ENCODE measurements at places on chromosomes 13 and 19. TPM values are rescaled to one million over a fixed set of nuclear protein-coding genes. Genes with fewer than 3 reads are reported as not detected.

GRCh38 chr19:46678110-46678732 is 17.2 kb upstream of the DACT3 start:
- DNase-seq: peak; percentile 35

Gene OSCAR
- total RNA-seq: not detected

- DNase-seq: no peak
Observed at GRCh38 chr13:30985637-30986205, 53.3 kb downstream of the TEX26 start.

DNA sequence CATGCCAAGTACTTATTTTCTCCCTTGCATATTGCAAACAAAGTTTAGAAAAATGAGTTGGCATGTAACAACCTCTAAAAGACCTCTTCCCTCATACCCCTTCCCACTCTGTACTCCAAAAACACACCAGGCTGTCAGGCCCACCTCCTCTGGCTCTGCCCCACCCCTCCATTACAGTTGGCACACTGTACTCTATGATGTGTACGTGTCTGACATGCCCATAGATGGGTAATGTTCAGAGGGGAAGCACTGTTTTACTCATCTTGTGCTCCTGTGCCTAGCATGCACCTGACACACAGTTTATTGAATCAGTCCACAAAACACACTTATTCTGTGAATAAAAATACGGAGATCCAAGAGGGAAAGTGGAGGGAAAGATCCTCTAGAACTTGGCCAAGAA is 45.6 kb downstream of the SERPINE3 start:
- DNase-seq: no peak

Gene CGB2
- not detected for total RNA-seq

Gene PKN1
- total RNA-seq: 27.4 TPM

Gene FPR1
- total RNA-seq: 2.5 TPM

Gene ZNF829
- total RNA-seq: 2.0 TPM

Gene SELENOV
- total RNA-seq: not detected

GRCh38 chr19:17677002-17677401 is 11.2 kb downstream of the UNC13A start:
- DNase-seq: no peak

GRCh38 chr13:67736646-67737420 is 506.7 kb upstream of the PCDH9 start:
- DNase-seq: no peak

Gene RDH8
- total RNA-seq: not detected

Gene TIMM50
- total RNA-seq: 25.4 TPM

Gene TUBB4A
- total RNA-seq: not detected

GRCh38 chr19:3543150-3544057 is 4.4 kb downstream of the TEKTIP1 start:
- no peak for DNase-seq

DNA sequence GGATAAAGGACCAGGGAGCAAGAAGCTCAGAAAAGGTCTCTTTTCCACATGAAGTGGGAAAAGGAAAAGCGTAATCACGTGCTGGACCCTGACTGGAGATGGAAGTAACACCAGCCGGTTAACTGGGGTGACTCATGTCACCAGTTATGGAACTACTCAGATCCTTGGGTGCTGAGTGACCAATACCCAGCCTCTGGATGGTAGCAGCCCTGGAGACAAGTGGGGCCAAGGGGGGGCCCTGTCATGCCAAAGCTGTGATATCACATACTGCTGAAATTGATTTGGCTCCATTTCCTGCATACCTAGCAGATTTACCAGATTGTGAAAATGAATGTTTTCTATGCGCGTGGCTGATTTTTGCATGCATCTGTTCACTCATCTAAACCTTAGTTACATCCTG is 158.9 kb downstream of the ZIC5 start:
- no peak for DNase-seq

DNA sequence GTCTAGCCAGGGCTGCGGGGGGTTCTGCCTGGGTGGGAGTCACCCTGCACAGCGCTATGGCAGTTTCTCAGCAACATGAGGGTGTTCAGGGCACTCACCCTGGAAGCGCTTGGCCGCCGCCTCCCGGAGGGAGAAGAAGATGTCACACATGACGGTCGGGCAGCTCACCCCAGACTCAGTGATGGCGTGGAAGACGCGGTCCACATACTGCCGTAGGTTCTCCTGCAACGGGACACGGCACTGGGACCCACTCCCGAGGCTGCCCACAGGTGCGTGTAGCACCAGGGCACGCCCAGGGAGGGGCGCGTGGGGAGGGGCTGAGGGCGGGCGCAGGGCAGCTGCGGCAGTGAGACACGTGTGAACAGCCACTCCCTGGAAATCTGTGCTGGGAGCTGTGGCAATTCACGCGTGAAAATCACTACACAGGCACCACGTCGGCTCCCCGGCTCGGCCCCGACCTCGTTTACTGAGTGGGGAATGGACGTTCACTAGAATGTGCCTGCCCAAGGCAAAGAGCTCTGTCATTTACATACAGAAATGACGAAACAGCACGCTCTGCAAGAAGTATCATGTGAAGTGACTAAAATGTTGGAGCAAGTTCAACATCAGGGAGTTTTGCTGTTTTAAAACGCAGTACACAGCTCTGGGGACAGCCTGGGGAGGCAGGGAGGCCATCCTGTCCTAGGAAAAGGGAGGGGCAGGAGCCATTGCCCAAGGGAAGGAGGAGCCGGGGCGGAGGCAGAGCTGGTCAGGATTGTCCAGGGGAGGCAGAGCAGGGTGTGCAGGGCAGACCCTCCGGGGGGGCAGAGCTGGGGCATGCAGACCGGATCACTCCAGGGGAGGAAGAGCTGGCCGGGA is 41.5 kb upstream of the C13orf46 start:
- no peak for DNase-seq

DNA sequence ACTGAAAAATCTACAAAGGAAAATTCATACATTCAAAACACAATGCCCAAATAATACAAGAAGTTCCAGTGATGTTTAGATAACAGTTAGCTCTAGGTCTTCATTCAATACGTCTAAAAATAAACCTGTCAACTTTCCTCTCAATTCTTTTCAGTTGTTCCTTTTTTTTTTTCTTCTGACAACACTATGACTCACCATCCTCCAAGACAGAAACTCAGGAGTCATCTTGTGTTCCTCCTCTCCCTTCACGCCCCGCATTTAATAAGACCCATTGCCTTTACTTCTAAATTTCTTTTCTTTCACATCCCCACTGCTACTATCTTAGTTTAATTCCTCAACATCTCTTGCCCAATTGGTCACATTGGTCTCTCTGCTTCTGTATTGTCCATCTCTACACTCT is 759.9 kb downstream of the GPC5 start:
- DNase-seq: no peak

Gene PLD3
- total RNA-seq: 176 TPM

DNA sequence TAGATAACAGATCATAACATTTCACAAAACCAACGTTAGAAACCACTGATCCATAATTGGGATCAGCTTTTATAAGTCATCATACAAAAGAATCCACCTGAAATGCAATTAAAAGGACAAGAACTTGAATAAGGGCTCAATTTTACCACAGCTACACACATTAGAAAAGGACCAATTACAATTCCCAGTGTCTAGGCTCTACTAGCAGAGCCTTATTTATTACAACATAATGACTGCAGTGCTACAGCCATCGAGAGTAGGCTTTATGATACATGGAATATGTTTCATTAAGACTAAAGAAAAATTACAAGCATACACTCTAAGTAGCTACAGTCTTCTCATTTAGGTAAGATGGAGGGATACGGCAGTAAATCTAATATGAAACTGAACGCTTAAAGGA is 2.9 kb downstream of the RBM26 start:
- no peak for DNase-seq

DNA sequence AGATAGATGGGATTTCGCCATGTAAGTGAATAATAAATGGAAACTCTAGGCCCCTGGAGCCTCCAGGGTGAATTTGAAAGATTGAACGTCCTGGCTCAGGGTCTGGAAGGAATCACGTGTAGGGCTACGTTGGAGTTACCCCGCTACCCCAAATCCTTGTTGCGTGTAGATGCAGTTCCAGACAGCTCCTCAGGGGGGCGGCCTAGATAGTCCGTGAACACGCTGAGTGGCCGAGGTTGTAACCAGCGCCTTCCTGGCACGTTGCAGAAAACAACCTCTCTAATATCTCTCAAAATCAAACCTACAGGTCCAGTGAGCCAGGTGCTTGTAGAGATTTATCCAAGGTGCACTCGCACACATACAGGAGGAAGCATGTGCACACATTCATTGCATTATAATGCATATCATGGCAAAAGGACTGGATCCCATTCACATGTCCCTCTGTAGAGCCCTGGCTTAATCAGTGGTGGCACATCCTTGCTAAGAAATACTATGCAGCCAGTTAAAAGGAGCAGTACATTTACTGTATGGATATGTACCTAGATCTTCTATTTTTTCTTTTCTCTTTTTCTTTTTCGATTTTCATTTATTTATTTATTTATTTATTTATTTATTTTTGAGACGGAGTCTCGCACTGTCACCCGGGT is 2.5 kb upstream of the KEAP1 start:
- DNase-seq: peak; percentile 82

GRCh38 chr13:31433207-31433606 is 233.4 kb downstream of the B3GLCT start:
- no peak for DNase-seq

- DNase-seq: no peak
Observed at GRCh38 chr19:4504891-4505569, 13.3 kb downstream of the PLIN4 start.

- peak; percentile 91 for DNase-seq
Observed at GRCh38 chr13:33285420-33286124, at the start of gene STARD13. TSS of gene STARD13 (minus strand) at chr13:33285755. CDS start at chr13:33285638, 117 bp downstream.

DNA sequence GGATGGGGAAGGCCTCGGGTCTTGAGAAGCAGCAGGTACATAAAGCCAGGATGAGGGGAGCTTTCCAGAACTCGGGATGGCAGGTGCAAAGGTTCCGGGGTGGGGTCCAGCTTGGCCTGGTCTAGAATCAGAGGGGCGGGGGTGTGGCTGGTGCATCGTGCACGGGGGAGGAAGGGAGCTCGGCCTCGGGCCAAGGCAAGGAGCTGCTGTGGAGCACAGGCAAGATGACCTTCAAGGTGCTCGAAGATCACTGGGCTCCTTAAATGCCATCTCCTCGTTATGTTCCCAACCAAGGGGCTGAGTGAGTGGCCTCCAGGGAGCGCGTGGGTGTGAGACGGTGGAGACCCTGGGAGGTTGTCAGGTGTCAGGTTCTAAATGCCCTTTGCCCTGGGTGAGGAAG is 16.1 kb upstream of the SIGLEC11 start:
- no peak for DNase-seq

- no peak for DNase-seq
Observed at GRCh38 chr13:91868351-91868750, 469.9 kb downstream of the GPC5 start.

Gene CEBPA
- total RNA-seq: 160 TPM
